ENCODE measurements at places on chromosomes 5 and 9.

- no peak for DNase-seq
These were observed 10.8 kb downstream of the KLF9 start for GRCh38 chr9:70403618-70404025.

GRCh38 chr5:172010278-172010677 is 3.8 kb upstream of the FBXW11 start:
- no peak for DNase-seq

- DNase-seq: no peak
These were observed 212.0 kb downstream of the ADAMTS12 start for GRCh38 chr5:33679791-33680190.

GRCh38 chr5:174093123-174093522 is 47.6 kb downstream of the NSG2 start:
- no peak for DNase-seq

- no peak for DNase-seq
These were observed 9.5 kb downstream of the HK3 start for GRCh38 chr5:176889321-176890280.

GRCh38 chr9:135076876-135077430 is 10.5 kb upstream of the OLFM1 start:
- DNase-seq: no peak

- no peak for DNase-seq
These were observed 13.3 kb upstream of the GLRX start for GRCh38 chr5:95835682-95836385.

Data from globus pallidus (tissue), 1 donor.